Activated naive CD8-positive, alpha-beta T cell treated with anti-CD3 and anti-CD28 coated beads for 36 hours (primary cell): ENCODE measurements at places on chromosomes 11 and 22.

DNA sequence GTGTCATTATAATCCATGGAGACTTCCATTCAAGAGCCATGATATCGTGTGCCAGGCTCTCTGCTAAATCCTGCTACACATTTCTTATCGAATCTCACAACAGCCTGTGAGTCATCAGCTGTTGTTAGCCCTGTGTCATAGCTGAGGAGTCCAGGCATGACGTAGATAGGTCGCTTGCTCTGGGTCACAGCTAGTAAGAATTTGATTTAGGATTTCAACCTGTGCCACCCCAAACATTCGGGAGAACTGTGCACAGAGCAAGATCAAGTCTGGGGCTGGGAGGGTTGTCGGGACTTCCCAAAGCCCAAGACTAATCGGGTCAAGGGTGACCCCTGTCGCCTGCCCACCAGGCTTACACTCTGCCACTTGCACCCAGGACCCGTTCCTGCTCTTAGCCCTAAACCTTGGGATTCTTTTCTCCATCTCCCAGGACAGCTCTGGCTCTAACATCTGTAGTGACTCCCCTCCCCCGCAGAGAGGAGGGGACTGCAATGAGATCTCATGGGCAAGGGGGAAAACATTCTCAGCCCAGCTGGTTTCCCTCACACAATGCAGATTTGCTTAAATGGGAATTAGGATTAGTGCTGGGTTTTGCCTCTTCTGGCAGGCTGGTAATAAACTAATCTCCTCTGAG, 34.3 kb downstream of the TSPAN18 start:
- DNase-seq = no peak

DNA sequence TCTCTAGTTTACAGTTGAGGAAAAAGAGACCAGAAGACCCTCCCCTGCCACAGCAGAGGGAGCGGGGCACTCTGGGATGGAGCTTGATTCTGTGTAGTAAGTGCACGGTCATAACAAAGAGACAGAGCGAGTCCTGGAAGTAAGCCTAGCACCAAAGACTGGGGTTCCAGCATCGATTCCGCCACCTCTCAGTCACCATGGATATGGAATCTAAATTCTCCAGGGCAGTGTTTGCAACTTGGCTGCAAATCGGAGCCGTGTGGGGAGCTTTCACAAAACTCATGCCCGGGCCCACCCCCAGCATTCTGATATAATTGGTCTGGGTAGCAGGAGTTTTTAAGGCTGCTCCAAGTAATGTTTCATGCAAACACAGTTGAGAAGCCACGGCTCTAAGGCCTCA, 129.5 kb upstream of the OPCML start:
- DNase-seq = no peak

DNA sequence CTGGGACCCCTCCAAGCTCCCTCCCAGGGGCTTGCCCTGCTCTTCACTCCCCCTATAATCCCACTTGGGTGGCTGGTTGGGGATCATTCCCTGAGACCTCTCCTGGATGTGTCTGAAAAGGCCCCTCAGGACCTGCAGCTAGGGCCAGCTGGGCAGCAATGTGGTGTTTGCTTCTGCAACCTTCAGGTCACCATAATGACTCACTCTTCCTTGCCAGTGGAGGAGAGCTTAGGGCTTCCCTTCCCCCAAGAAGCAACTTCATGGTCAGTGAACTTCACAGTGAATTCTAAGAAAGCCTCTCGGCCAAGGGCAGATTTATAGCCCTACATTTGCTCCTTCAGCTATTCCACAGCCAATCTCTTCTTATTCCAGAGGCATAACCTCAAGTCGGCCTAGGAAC, 45.1 kb upstream of the TSPAN18 start:
- no peak for DNase-seq

DNA sequence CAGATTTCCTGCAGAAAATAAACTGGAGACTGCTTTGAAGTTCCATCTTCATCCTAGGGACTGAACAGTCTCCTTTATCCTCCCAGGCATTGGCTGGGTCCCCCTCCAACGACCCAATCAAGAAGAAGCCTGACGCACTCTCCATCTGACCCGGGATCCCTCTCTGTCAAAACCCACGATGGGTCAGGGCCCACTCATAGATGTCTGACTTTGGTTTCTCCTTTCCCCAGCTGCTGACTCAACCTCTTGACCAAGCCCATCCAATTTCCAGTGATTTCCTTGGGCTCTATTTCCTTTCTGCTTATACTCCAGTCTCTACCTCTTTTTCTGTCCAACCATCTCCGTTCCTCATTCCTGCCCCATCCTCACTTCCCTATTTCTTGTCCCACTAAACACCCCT, 189.7 kb downstream of the MIAT start:
- no peak for DNase-seq

DNA sequence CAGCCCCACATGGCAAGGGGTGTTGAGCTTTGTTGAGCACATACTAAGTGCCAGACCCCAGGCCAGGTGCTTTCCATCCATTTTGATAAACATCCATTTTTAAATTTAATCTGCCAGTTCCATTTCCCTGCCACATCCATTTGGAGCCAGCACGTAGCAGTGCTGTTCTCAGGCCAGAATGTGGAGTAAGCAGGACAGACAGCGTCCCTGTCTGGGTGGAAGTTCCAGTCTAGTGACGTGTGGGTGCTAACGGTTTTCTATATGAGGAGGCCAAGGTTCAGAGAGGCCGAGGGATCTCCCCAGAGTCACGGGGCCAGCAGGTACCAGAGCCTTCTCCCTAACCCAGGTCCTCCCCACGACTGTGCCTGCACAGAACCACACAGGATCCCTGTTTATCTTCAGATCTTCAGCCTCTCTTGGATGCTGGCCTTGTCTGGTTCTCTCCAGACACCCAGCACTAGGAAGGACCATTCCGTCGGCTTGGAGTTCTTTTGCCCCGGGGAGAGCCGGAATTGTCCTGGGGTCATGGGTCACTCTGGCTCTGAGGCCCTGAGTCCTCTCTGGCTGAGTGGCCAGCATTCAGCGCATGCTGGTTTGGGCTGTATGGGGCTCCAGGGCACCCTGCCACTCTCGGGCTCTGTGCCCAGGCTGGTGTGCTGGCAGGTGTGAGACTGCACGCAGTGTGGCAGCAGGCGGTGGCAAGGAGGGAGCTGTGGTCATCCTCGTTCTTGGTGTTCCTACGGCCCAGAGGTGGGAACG, 63.6 kb upstream of the PPARA start:
- no peak for DNase-seq
